ENCODE measurements at places on chromosomes 5 and 9.

- DNase-seq, result no peak
Measured at GRCh38 chr9:72627147-72627546, 105.7 kb downstream of the TMC1 start.

DNA sequence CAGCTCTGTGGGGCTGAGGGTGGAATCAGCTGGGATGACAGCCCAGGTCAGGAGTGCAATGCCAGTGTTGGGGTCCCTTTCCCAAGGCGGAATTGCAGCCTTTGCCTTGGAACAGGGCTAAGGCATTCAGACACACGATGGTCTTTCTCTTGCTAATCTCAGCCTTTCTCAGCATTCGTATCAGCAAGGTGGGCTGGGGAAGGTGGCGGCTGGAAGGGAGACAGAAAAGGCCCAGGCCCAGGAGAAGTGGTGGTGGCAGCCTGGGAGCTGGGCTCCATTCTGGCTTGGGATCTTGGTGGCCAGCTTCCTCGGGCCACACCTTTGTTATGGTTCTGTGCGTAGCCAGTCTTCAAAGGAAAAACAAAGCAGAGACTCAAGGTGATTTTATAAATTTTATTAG, 1.1 kb upstream of the ARHGEF28 start:
- DNase-seq, result no peak

GRCh38 chr9:134636149-134636507, 5.5 kb upstream of the COL5A1 start:
- peak; percentile 10 for DNase-seq

DNA sequence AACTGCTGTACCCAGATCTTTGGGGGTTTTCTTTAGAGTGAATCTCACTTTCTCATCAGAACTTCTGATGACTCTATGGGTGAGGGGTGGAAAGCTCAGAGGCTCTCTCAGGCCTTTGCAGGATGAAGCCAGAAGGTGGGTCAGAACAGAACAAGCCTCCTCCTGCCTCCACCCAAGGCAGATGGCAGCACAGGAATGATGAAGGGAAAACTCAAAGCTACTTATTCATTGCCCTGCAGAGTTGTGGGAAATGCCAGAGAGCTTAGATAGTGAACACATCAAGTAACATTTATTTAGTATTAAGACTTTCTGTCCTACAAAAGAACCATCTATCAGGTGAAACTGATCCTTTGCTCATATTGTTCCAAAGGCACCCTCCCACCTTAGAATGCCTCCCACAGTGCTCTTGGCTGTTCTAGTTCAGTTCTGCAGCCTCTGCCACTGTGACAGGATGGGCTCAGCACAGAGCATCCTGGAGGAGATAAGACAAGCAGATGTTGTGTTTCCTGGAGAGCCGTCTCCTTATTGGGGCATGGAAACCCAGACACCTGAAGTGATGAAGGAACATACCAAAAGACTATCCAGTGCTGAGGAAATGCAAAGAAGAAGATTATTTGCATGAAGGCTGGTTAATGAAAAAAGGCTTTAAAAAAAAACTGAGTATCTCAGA, 146.6 kb downstream of the ADAMTS12 start:
- no peak for DNase-seq

GRCh38 chr9:38765101-38765500, 45.2 kb upstream of the FAM240B start:
- DNase-seq, result no peak

DNA sequence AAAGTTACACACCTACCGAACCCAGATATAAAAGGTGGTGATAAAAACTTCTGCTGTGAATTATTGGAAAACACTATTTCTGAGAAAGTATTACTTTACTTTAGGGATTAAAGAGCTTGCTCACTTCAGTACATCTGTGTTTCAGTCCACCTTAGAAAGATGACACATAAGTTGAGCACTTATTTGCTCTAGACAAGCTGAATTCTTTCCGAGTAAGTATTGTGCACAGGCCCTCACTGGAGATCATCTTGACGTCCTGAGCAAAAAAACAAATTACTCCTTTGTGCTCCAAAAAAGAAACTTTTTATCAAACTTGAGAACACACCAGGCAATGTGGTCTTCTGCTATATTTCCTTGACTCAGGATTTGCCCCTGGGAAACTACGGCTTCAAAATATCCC, 231.0 kb upstream of the GRAMD2B start:
- no peak for DNase-seq

GRCh38 chr9:127030814-127031740, 91.4 kb downstream of the ANGPTL2 start:
- DNase-seq, result no peak

DNA sequence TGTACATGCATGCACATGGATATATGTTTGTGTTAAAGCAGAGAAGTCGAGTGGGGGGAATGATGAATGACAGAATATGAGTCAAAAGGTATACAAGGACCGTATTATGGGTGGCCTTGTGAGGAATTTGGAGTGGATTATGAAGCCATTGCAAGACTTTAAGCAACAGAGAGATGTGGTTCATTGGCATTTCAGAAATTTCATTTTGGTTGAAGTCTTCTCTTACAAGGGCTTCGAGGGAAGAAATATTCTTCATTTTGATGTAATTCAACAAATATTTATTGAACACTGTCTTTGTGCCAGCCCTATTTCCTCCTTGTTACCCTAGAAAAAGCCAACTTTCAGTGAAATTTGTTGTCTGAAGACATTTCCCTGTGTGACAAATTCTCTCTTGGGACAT, 83.9 kb upstream of the SLCO6A1 start:
- no peak for DNase-seq

DNA sequence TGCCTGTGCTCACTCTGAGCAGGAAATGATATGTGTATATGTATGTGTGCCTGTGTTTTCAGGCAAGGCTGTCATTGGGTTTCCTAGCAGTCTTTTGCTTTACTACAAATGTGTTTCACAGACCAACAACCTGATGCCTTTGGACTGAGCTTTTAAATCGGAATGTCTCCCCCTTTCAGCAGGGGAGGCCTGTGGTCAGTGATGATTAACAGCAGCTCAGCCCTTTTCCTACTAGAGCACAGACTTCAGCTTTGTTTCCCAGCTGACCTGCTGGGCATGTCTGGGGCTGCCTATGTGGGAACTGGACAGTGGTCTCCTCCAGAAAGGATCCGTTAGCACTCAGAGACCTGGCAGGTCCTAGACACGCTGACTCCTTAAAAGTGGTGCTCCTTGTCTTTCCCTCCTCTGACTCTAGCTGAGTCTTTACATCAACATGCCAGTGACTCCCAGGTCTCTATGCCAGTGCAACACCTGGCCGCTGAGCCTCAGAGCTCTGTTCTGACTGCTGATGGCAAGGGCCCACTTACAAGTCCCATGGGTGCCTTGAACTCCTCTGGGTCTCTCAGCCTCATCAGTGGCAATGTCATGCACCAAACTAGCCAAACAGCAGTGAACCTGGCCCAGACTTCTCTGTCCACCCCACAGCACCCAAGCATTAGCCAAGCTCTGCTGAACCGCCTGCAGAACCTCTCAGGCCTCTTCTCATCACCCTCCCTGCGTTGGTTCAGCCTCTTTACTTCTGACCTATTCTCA, 7.7 kb downstream of the MACROH2A1 start:
- no peak for DNase-seq

- DNase-seq, result no peak
Measured at GRCh38 chr9:86703346-86703745, 244.0 kb downstream of the GAS1 start.

GRCh38 chr9:109417054-109417453, 81.1 kb downstream of the PTPN3 start:
- no peak for DNase-seq

DNA sequence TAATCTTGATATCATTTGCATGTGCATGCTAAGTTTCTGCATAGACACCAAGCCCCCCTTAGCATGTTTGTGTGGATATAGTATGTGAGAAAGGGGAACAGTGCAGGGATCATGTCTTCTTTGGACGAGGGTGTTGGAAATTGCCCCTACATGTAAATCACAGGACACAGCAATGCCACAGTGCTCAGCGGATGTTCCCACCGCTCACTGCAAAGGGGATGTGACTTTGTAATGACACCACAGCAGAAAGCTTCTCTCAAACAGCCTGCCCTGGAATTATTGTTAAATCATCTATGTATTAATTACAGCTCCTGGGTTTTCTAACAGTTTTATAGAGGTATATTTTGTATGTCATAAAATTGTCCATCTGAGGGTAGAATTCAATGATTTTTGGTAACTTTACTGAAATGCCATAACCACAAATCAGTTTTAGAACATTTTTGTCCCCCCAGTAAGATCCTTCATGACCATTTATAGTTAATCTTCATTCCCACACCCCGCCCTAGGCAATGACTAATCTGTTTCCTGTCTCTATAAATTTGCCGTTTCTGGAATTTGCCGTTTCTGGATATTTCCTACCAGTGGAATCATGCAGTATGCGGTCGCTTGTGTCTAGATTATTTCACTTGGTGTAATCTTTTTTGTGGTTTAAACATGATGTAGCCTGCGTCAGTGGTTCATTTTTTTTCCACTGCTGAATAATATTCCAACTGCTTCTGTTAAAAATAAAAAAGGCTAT, 648.5 kb upstream of the WWC1 start:
- DNase-seq, result no peak

DNA sequence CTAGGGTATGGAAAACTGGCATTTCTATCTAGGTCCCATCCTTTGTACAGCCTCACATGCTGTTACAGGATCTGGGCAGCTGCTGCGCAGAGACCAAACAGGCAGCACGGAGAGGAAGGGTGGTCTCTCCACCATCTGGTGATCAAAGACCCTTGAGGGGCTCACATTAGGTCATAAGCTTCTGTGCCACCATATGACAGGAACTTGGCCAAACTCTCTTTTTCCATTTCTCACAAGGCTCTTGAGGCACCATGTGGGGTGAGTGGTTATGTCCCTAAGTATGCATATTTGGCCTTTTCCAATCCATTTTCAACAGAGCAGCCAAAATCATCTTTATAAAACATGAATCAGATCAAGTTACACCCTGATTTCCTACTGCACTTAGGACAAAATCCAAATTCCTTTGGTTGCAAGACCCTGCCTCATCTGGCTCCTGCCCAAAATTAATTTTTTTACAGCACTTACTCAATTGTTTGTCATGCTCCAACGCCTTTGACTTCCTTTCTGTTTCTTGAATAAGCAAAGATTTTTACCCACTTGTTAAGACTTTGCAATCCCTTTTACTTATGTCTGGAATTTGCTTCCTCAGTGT, 730.0 kb downstream of the MAT2B start:
- DNase-seq, result no peak

- no peak for DNase-seq
Measured at GRCh38 chr5:144369006-144369405, 198.3 kb downstream of the KCTD16 start.

- no peak for DNase-seq
Measured at GRCh38 chr5:168401880-168402279, 84.4 kb upstream of the RARS1 start.

GRCh38 chr5:113897748-113898147, 384.3 kb downstream of the YTHDC2 start:
- no peak for DNase-seq

DNA sequence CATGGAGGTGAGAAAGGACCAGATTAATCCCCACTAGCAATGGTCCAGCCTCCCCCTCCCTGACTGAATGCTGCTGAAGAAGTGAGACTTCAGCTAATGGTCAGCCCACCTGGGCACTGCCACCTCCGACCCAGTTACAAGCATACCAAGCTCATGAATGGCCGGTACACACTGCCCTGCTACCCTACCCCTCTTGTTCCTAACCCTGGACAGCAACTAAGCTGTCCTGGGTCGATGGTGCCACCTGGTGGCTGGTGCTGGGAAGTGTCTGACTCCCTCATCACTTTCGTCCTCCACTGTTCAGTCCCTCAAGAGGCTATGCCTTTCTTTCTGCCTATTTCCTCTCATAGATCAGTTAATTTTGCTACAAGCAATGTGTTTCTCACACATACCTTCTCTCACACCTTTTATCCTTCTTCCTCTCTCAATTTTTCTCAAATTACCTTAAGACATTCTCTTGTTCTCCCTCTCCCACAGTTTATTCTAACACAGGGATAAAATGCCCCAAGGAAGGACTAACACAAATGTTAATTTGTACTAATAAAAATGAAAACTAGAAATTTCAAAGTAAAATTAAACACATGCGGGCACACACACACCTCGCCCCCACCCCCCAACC, 42.4 kb downstream of the PAX5 start:
- no peak for DNase-seq

GRCh38 chr5:170633235-170634081, 129.6 kb downstream of the KCNIP1 start:
- DNase-seq, result no peak

DNA sequence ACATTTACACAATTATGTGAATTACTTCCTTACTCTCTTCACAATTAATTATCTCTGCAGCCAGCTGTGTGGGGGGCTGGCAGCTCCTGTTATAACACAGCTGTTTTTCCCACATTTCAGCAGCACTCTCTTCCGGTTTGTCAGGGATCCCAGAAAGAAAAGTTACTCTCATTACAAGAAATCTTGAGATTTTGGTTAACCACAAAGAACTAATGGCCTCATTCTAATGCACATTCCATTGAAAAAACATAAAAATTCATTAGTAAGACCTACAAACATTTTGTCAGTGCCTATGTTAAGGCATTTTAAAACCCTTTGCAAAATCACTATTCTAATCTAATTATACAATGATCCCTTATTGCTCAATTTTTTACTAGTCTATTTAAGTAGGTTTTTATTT, 64.1 kb downstream of the PDE4D start:
- DNase-seq, result no peak

DNA sequence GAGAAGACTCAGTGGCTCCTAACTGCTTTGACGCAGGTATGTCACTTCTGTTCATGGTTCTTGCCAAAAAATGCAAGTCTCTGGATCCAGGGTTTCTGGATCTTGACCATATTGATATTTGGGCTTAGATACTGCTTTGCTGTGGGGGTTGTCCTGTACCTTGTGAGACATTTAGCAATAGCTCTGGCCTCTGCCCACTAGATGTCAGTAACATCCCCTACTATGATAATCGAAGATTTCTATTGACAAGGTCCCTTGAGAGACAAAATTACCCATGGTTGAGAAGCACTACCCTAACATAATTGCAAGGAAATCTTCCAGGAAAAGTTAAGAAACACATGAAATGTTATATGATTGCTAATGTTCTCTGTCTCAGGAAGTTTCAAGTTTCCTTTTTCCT, 285.4 kb downstream of the TMEM232 start:
- no peak for DNase-seq

GRCh38 chr9:93656426-93657239, 80.2 kb downstream of the PHF2 start:
- DNase-seq, result peak; percentile 14

- DNase-seq, result no peak
Measured at GRCh38 chr5:56077796-56078233, 83.1 kb upstream of the IL6ST start.
